Stimulated activated CD4-positive, alpha-beta T cell treated with anti-CD3 and anti-CD28 coated beads, Interleukin-1b, Interleukin-23, amount 100 ng/mL, for 24 hours (primary cell): ENCODE measurements at places on chromosomes 6 and 20.

- DNase-seq, result no peak
These were observed 22.5 kb downstream of the HLA-G start for GRCh38 chr6:29850011-29850553.

DNA sequence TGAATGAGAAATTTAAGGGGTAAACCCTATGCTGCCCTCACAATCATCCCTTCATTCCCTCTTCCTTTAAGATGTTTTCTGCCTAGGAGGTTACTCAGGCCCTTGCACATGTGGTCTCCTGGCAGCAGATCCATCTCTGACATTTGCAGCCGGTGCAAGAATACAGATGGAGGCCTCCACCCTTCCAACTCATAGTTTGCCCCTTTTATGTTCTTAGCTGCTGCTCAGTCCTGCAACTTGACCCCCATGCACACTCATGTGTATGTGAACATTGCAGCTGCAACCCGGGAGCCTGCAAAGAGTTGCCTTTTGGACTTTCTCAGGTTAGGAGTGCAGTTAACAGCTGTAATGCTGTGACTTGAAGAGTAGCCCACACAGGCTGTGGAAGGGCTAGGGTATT, 131.9 kb upstream of the SGK1 start:
- no peak for DNase-seq

DNA sequence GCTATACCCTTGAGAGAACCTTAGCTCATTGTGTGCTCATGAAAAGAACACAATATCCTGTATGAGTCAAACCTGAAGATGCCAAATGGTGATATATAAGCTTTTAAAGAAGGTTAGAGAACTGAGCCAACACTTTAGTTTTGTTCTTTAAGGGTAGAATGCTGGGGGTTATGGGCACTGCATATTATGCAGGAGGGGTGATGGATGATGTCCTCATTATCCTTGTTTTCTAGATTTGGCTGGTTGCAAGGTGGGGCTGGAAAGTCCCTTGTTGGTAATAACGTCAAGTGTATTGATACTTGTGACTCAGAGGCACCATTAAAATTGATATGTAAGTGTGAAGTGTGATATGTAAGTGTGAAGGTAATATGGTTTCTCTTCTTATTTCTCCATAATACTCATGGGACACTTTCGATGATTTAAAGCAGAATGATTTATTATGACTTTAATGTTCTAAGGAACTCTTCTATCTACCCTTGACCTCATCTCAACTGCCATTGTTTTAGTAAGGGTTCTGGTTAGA, 113.7 kb upstream of the DTNBP1 start:
- no peak for DNase-seq

- no peak for DNase-seq
These were observed 5.4 kb downstream of the NKX2-2 start for GRCh38 chr20:21508230-21509078.
